ENCODE measurements at places on chromosomes 12 and 14.

- DNase-seq: no peak
Measured at GRCh38 chr12:111792155-111792855, 25.6 kb downstream of the ALDH2 start.

GRCh38 chr12:57796996-57797395, 14.4 kb downstream of the TSFM start:
- DNase-seq: no peak

DNA sequence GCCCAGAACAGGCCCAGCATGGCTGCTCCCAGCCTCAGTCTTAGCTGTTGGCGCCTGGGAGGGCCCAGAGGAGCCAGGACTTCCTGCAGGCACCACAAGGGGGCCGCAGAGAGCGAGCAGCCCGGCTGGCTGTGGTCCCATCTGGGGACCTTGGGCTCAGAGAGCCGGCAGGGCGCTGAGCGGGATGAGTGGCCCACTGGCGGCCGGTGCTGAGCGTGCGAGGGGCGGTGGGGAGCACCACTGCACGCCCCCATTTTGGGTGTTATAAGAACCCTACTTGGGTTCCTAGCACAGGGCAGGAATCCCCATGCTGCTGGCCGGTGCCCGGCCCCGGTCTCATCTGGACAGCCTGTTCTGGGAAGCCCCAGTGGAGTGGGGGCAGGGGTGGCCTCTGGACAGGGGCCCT, 25.9 kb upstream of the CRIP2 start:
- no peak for DNase-seq

DNA sequence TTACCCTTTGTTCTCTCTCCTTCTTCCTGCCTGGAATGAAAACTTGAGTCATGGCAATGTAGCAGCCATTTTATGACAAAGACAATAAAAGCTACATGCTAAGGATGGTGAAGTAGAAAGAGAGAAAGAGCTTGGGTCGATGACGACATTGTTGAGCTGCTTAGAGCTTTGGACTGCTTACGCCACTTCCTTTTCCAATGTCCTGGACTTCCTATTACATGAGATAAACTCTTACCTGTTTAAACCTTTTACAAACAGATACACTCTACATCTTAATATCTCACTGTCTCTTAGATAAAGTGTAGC, 70.1 kb downstream of the PEBP1 start:
- no peak for DNase-seq

Data from retinal pigment epithelial cell (primary cell).